CD4-positive, alpha-beta T cell treated with Interferon gamma for 1 hour (primary cell): ENCODE measurements at places on chromosomes 1 and 21.

- no peak for DNase-seq
Measured at GRCh38 chr1:57517587-57518374, 93.9 kb upstream of the DAB1 start.

GRCh38 chr1:221708076-221708571, 33.8 kb downstream of the DUSP10 start:
- peak; percentile 66 for DNase-seq

- no peak for DNase-seq
Measured at GRCh38 chr1:17277511-17278159, 28.7 kb downstream of the PADI3 start.

DNA sequence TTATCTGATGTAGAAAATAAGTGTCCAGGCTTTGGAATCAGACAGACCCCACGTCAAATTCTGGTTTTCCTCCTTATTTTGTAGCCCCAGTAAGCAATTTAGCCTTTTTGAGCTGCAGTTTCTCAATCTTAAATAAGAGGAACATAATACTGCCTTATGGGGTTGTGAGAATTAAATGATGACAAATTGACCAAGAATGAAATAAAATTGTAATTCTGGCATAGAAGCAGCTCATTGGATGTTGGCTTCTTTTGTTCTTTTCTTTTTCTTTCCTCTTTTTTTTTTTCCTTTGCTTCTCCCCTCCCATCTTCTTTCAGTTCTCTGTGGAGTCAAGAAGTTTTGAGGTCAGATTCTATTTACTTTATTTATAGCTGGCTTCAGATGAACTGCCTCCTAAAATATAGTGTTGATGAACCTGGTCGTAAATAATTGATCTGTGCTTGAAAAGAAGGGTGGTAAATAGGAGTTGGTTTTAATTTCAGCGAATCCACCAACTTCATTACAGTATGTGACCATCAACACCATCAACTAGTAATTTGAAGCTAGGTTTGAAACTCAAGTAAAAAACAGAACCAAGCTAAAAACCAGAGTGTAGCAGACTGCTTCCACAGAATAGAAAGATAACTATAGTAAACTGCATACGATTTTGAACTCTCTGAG, 81.1 kb downstream of the CACHD1 start:
- no peak for DNase-seq

- no peak for DNase-seq
Measured at GRCh38 chr21:39736716-39737115, 8.3 kb upstream of the IGSF5 start.

DNA sequence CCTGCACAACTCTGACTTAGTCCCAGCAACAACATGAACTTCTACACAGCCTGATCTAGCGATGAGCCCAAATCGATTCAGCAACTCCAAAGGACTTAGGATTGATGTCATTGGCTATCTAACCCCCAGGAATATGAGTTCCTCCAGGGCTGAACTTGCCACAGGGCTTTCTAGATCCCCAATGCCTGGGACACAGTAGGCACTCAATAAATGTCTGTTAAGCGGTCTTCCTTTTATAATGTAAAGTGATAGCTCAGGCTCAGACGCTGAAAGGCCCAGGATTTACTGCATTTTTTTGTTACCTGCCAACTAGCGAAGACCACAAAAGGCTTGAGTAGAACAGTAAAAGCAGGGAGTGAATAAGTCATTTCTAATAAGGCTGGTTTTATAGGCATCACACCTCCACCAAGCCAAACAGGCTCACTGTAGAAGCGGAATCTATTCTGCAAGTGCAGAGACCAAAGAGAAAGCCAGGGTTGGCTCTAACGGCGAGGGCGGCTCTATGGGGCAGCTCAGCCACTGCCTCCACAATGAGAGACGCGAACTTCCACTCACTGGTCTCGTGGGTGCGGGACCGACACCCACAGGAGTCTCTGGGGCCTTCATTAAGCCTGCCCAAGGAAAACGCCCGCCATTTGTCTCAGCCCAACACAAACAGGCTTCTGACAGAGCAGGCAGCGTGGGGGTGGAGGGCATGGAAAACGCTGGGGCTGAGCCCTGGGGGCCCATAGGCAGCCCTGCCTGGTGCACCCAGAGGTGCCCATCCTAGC, 52.0 kb downstream of the HLCS start:
- no peak for DNase-seq

GRCh38 chr1:21333824-21334213, 43.6 kb upstream of the ECE1 start:
- DNase-seq, result no peak

DNA sequence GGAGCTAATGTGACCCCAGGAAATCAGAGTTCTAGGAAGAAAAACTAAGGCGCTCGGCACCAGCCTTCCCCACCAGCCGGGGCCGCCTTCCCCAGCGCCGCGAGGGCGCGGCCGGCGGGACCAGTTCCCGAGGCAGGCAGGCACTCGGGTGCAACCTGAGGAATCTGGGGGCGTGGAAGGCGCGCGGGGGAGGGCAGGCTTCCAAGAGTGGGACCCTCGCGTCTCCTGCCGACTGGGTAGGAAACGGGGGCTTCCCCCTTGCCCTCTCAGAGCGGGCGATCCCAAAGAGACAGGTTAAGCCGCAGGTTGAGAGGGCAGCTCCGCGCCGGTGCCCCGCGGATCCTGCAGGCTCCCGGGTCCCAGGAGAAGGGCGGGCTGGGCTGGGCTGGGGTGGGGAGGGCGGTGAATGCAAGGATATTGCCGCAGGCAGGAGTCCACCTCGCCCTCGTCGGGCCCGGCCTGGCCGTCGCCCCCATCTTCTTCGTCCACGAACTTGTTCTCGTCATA, 431 bp downstream of the ARPC5 start:
- no peak for DNase-seq

- no peak for DNase-seq
Measured at GRCh38 chr21:40255518-40256444, 388.5 kb downstream of the PCP4 start.

DNA sequence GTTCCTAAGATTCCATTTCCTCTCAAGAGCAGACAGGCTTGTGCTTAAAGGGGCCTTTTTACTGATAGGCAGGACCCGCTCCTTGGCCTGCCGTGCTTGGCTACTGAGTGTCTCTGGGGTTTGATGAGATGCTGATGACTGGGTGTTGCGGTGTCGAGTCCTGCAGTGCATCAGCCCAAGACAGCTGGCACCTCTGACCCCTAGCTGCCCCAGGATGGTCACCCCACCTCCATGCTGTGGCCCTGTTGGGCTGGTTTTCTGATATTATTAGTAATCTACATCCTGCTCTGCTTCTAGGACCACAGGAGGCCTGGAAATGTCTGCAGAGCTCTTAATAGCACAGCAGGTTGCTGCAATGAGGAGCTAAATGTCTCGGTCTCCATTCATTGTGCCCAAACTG, 28.7 kb downstream of the LRRC71 start:
- no peak for DNase-seq

GRCh38 chr1:82086739-82087138, 286.0 kb downstream of the ADGRL2 start:
- no peak for DNase-seq

DNA sequence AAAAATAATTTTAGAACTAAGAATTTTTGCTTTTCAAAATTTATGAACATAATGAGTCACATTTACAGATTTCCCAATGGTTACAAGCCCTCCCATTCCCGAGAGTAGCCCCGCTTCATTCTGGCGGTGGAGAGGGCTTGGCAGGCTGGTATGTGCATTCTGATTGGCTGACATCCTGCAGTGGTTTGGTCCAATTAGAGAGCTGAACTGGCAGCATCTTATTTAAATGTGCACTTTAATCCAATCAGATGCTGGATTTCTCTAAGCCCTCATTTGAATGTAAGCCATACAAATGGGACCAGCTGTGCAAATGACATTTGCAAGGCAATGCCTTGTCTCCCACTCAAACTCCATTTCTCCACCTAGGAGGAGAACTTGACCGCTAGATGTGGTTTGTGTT, 18.0 kb upstream of the TRIM17 start:
- no peak for DNase-seq

- no peak for DNase-seq
Measured at GRCh38 chr1:90708236-90708786, 8.8 kb downstream of the BARHL2 start.

GRCh38 chr1:40478276-40478675, 1.2 kb downstream of the ZFP69 start:
- no peak for DNase-seq

- DNase-seq, result no peak
Measured at GRCh38 chr1:31788825-31789256, 24.7 kb upstream of the ADGRB2 start.

GRCh38 chr1:74847715-74848114, 114.8 kb downstream of the TYW3 start:
- no peak for DNase-seq

- DNase-seq, result peak; percentile 25
Measured at GRCh38 chr21:37045149-37045548, 27.7 kb downstream of the PIGP start.

DNA sequence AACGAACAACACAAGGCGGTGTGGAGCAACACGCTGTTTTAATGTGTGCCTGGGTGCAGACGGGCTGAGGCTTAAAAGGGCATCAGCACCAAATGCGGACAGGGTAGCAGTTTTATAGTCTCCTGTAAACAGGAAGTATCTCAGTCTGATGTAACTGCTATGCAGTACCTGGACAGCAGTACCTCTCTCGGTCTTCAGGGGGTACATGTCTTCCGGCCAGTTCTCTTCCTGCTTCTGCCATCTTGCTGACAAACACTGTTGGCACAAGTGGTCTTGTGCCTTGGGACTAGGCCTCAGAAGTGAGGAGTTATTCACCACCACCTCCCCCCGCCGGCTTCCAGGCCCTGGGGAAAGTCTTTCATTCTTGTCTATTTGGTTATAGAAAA, 49.7 kb upstream of the APOBEC4 start:
- DNase-seq, result no peak

GRCh38 chr1:245797592-245798348, 643.0 kb downstream of the KIF26B start:
- no peak for DNase-seq

DNA sequence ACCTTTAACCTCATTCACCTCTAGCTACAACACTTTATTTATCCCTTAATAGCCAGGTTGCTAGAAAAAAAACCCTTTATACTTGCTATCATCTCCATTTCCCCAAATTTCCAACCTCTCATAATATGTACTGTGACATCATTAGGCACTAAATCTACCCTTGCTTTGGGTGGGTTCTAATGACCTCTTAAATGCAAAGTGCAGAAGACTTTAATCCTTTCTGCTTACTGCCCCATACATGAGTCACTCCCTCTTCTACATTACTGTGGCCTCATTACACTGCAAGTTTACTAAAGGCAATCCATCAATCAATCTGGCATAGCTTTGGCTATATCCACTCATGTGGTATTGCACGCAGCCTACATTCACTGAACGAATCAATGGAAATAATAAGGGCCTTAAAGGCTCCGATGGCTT, 353.3 kb downstream of the SMYD3 start:
- DNase-seq, result no peak

DNA sequence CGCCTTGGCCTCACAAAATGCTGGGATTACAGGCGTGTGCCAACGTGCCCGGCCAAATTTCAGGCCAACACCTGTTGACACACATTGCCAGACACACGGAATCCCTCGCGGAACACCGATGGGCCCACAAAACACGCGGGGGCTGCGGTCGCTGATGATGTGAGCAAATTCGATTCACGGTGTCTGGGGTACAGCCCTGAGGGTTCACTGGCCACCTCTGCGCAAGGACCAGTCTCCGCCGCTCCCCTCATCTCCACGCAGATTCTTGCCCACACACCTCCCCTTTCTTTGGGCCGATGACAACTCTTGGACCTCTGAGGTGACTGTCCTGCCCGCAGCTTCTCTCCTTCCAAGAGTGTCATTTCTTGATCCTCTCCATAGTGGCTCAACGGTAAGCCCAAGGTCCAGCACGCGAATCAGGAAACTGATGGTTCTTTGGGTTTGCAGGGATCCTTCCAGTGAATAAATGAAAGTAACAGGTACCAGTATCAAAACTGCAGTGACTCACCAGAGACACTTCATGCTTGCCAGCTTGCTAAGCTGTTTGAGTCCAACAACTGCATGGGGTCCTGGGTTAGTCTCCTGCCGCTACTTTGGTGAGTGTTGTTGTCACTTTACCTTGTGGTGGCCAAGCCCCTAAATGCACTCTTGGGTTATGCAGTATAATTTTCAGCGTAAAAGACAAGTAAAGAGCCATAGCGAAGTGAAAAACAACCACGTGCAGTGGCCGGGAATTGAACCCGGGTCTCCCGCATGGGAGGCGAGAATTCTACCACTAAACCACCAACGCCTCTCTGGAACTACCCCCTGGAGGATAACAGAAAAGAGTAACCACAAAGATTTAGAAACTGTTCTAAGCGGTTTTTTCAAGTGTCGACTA, 11.0 kb upstream of the RNU1-3 start:
- peak; percentile 30 for DNase-seq

DNA sequence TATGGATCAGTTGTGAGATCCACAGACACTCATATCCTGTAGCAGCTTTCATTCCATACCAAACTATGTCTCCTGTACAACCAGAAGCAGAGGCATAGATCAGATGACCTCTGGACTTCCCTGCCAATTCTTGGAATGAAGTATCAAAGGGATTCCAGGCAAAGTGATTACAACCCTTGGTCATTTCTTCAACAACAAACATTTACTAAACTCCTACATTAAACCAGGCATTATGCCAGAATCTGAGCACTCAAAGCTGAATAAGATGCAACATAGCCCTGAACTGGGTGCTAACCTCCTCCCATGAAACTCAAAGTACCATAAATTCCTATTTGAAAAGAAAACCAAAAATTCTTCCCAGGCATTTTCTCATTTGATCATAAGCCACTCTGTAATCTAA, 121.2 kb upstream of the SGIP1 start:
- no peak for DNase-seq

DNA sequence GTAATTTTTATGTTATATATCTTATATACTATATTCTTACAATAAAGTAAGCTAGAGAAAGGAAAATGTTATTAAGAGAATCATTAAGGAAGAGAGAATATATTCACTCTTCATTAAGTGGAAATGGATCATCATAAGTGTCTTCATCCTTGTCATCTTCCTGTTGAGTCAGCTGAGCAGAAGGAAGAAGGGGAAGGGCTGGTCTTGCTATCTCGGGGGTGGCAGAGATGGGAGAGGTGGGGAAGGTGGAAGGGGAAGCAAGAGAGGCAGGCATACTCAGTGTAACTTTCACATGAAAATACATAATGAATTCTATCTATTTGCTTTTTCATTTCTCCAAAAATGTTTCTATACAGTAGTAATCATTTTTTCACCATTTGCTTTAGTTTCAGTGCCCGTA, 5.1 kb downstream of the DNASE2B start:
- DNase-seq, result peak; percentile 7
